HepG2 (cell line): ENCODE measurements at places on chromosomes 3 and 15. TPM values are rescaled to one million over a fixed set of nuclear protein-coding genes. Genes with fewer than 3 reads are reported as not detected.

Gene ACKR2
- polyA plus RNA-seq: 1.9 and 2.6 TPM in 2 replicates

DNA sequence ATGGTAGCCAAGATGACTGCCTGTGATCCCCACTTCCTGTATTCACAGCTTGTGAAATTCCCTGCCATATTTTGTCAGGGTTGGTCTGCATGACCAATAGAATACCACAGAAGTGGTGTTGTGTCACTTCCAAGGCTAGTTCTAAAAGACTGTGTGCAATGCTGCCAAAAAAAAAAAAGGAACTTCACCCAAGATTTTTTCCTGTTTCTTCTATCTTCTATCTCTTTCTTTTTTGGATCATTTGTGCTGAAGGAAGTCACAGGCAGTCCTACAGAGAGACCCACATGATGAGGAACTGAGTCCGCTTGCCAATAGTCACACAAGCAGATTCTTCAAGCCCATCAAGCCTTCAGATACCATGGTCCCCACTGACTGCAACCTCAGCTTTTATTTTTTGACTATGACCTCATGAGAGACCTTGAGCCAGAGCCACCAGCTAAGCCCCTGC, 18.1 kb upstream of the RAF1 start:
- no peak overlapping the region for H3K27ac ChIP-seq
- no peak for DNase-seq
- no peak overlapping the region for H3K4me3 ChIP-seq
- no peaks in the 10 kb centered on the region for H3K27me3 ChIP-seq
- no peaks in the 10 kb centered on the region for H3K36me3 ChIP-seq
- H3K4me1 ChIP-seq: peaks cover 24% of the 10 kb centered on the region

GRCh38 chr3:168574455-168575158, 478.9 kb upstream of the GOLIM4 start:
- peaks cover 17% of the 10 kb centered on the region for H3K4me1 ChIP-seq
- no peak overlapping the region for H3K27ac ChIP-seq
- H3K27me3 ChIP-seq: no peaks in the 10 kb centered on the region
- no peaks in the 10 kb centered on the region for H3K36me3 ChIP-seq
- DNase-seq: peak; percentile 20

DNA sequence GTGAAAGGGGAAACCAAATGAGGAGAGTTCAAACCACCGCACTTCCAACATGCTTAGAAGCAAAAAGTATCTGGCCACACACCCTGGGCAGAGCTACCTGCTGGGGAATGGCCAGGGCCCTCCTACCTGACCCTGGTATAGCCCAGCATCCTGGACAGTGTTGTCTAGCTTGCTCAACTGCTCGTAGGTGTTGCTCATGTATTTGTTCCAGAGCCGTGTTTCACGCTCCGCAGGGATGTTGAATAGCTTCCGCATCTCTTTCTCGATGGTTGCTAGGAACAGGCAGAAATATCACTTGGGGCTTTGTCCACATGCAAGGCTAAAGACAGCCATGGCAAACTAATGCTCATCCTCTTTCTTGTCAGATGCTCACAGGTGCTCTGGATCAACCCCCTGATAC, 15.1 kb downstream of the USP4 start:
- no peak for DNase-seq
- no peak overlapping the region for H3K4me3 ChIP-seq
- no peak overlapping the region for H3K27ac ChIP-seq
- peaks cover 32% of the 10 kb centered on the region for H3K36me3 ChIP-seq
- H3K4me1 ChIP-seq: no peaks in the 10 kb centered on the region

Gene UBA7
- 16.5 and 20.2 TPM in 2 replicates for polyA plus RNA-seq

- no peak overlapping the region for H3K4me3 ChIP-seq
- H3K36me3 ChIP-seq: no peaks in the 10 kb centered on the region
- H3K27me3 ChIP-seq: no peaks in the 10 kb centered on the region
- H3K27ac ChIP-seq: no peak overlapping the region
- DNase-seq: no peak
Observed at GRCh38 chr3:98558100-98558827, 26.5 kb downstream of the GPR15 start.

DNA sequence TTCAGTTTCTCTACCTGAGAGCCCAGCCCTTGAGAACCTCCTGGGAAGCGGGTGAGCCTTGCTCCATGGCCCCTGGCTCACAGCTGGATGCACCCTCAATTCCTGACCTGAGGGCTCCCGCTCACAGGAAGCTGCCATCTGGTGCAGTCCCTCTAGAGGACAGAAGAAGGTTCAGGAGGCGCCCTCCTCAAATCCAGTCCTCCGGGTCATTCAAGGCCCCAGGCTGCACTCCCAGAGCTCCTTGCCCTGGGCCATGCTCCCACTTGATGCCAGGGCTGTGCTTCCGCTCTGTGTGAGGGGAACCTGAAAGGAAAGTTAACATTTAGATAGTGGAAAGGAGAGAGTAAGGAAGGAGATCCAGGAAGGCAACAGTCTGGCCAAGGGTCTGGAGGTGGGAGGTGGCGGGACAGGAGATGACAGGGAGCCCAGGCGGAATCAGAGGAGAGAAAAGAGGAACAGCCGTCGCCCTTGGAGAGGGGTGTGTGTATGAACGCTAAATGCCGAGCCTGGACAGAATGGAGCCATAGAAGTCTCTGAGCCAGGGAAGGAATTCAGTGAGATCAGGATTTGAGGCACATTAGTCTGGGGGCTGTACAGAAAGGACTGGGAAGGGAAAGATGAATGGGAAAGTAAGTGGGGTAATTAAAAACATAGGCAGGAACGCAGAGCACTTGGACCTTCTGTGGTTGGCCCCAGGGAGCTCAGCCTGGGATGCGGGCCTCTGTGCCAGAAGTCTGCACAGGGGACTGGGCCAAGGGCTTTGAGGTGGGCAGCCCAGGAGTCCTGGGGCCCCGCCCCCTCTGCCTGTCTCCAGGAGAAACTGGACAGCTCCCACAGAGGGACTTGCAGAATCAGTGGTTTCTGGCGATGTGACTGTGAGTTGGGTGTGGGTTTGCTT, 26.1 kb downstream of the TBC1D21 start:
- no peaks in the 10 kb centered on the region for H3K36me3 ChIP-seq
- no peak overlapping the region for H3K4me3 ChIP-seq
- no peaks in the 10 kb centered on the region for H3K4me1 ChIP-seq
- peaks cover 2% of the 10 kb centered on the region; the same call in 1 of the 3 replicates for H3K27me3 ChIP-seq
- H3K27ac ChIP-seq: no peak overlapping the region
- DNase-seq: no peak

DNA sequence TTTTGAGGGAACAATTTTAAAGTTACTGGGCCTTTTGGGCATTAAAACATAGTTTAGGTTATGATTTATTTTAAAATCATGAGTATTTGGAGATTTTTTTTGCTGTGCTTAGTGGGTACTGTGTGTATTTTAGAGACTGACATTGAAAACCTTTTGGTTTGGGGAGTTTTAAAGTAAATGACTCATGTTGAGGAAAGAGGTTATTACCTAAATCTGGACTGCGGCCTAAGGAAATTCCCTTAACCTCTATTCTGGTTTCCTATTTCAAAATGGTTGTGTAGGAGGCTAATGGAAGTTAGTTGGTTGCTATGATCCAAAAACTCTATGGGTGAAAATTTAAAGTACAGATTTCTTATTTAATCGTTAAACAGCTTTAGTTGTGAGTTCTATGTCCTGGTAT, 57.3 kb upstream of the DPH6 start:
- H3K27me3 ChIP-seq: no peaks in the 10 kb centered on the region
- H3K36me3 ChIP-seq: no peaks in the 10 kb centered on the region
- DNase-seq: no peak

Gene FEZF2
- not detected in 2 replicates for polyA plus RNA-seq

- H3K4me1 ChIP-seq: no peaks in the 10 kb centered on the region
- H3K4me3 ChIP-seq: no peak overlapping the region
- H3K27me3 ChIP-seq: no peaks in the 10 kb centered on the region
Observed at GRCh38 chr3:59997583-59997982, 947.8 kb upstream of the CFAP20DC start.

Gene SLC28A1
- 5.8 and 8.6 TPM in 2 replicates for polyA plus RNA-seq

GRCh38 chr3:187104342-187104741, 35.0 kb downstream of the RPL39L start:
- H3K27me3 ChIP-seq: no peaks in the 10 kb centered on the region
- no peak overlapping the region for H3K4me3 ChIP-seq

DNA sequence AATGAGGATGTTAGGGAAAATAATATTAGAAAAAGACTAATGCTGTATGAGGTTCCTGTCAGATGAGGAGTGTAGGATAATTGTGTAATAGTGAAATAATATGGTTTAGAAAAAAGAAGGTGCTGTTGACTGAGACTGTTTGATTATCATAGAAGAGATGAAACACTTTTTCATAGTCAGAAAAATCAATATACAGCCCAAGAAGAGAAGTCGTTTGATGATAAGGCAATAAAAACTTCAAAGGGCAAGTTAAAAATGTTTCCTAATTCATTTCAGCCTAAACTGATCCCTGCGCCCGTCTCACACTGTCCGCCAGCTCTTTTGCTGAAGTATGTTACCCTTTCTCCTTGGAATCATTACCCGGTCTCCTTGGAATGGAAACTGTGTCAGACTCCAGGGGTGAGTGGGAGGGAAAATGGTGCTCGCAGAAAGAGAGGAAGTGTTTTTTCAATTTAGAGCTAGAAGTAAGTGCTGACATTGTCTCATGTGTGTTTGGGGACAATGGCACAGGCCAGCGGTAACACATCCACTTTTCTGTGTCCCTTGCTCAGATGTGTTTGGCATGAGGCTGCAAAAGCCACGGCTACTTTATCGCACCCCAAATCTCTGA, 23.6 kb downstream of the DUT start:
- no peak overlapping the region for H3K27ac ChIP-seq
- peak overlapping the region; percentile 35 for H3K4me3 ChIP-seq
- DNase-seq: peak; percentile 12
- H3K27me3 ChIP-seq: no peaks in the 10 kb centered on the region
- H3K4me1 ChIP-seq: peaks cover 19% of the 10 kb centered on the region
- no peaks in the 10 kb centered on the region for H3K36me3 ChIP-seq

Gene GPR62
- not detected in 2 replicates for polyA plus RNA-seq

- H3K4me1 ChIP-seq: no peaks in the 10 kb centered on the region
- H3K27ac ChIP-seq: no peak overlapping the region
- no peak overlapping the region for H3K4me3 ChIP-seq
- H3K36me3 ChIP-seq: no peaks in the 10 kb centered on the region
Observed at GRCh38 chr15:35616498-35617271, 70.7 kb upstream of the DPH6 start.

Gene TM6SF1
- polyA plus RNA-seq: not detected in 2 replicates

GRCh38 chr3:4758249-4758860, 220.9 kb upstream of the BHLHE40 start:
- DNase-seq: no peak
- H3K36me3 ChIP-seq: no peaks in the 10 kb centered on the region
- peaks cover 38% of the 10 kb centered on the region for H3K4me1 ChIP-seq
- no peaks in the 10 kb centered on the region for H3K27me3 ChIP-seq
- no peak overlapping the region for H3K27ac ChIP-seq

GRCh38 chr15:28096670-28097431, 2.3 kb downstream of the OCA2 start:
- peaks cover 37% of the 10 kb centered on the region for H3K4me1 ChIP-seq
- H3K27me3 ChIP-seq: peaks cover 75% of the 10 kb centered on the region
- no peaks in the 10 kb centered on the region for H3K36me3 ChIP-seq
- H3K4me3 ChIP-seq: peak overlapping the region; percentile 74
- DNase-seq: no peak

- DNase-seq: no peak
- no peak overlapping the region for H3K4me3 ChIP-seq
- H3K4me1 ChIP-seq: no peaks in the 10 kb centered on the region
Observed at GRCh38 chr15:56613811-56614210, 119.5 kb downstream of the ZNF280D start.

GRCh38 chr3:37386627-37387230, 212.3 kb upstream of the LRRFIP2 start:
- H3K36me3 ChIP-seq: peaks cover 24% of the 10 kb centered on the region
- H3K4me3 ChIP-seq: no peak overlapping the region
- no peak overlapping the region for H3K27ac ChIP-seq
- H3K4me1 ChIP-seq: no peaks in the 10 kb centered on the region
- no peak for DNase-seq

- H3K4me1 ChIP-seq: peaks cover 68% of the 10 kb centered on the region
- H3K36me3 ChIP-seq: no peaks in the 10 kb centered on the region
- DNase-seq: no peak
- H3K27me3 ChIP-seq: no peaks in the 10 kb centered on the region
Observed at GRCh38 chr15:52006702-52007340, 12.2 kb upstream of the MAPK6 start.

DNA sequence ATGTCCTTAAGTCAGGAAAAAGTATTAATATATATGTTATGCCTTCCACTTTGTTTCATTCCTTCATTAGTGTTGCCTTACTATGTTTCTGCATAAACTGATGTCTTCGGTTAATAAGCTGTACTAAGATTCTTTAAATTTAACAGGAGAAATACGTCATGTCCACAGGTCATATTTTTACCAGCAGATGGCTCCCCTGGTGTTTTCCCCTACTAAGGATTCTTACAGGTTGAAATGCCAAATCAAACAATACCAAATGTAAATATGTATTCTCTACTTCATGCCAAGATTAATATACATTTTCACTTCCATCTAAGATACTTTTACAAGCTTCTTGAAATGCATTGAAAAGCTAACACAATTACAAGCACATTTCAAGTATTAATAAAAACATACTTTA, 1602.1 kb downstream of the SI start:
- H3K36me3 ChIP-seq: no peaks in the 10 kb centered on the region
- H3K4me1 ChIP-seq: no peaks in the 10 kb centered on the region
- H3K27ac ChIP-seq: no peak overlapping the region
- no peak overlapping the region for H3K4me3 ChIP-seq
- no peak for DNase-seq
- H3K27me3 ChIP-seq: no peaks in the 10 kb centered on the region

GRCh38 chr3:197546307-197547085, 9.3 kb downstream of the BDH1 start:
- DNase-seq: no peak
- H3K36me3 ChIP-seq: peaks cover 14% of the 10 kb centered on the region; the same call in 1 of the 3 replicates
- peaks cover 18% of the 10 kb centered on the region for H3K4me1 ChIP-seq
- H3K4me3 ChIP-seq: no peak overlapping the region
